ENCODE measurements at places on chromosomes 4 and X. TPM values are rescaled to one million over a fixed set of nuclear protein-coding genes. Genes with fewer than 3 reads are reported as not detected.

- no peak for DNase-seq
These were observed 9.4 kb downstream of the TCEANC start for GRCh38 chrX:13662355-13662791.

GRCh38 chr4:86482306-86483172 lies 111.6 kb upstream of the PTPN13 start:
- no peak for DNase-seq

DNA sequence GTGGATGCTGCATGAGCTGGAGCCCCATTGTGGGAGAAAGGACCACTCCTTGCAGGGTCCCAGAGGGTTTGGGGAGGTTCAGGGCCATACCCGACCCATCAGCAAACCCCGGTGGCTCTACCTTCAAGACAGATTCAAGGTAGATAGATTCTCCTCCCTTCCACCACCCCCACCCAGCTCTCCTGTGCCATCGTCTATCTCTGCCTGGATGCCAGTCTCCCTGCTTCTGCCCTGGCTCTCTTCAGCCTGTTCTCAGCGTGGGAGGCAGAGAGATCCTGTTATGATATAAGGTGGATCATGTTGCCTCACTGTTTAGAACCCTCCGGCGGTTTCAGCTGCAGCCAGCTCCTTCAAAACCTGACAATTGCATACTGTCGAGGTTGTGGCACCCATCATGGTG lies 5.4 kb downstream of the LAGE3 start:
- DNase-seq: no peak

GRCh38 chr4:175776217-175776616 lies 35.8 kb downstream of the GPM6A start:
- DNase-seq: no peak

DNA sequence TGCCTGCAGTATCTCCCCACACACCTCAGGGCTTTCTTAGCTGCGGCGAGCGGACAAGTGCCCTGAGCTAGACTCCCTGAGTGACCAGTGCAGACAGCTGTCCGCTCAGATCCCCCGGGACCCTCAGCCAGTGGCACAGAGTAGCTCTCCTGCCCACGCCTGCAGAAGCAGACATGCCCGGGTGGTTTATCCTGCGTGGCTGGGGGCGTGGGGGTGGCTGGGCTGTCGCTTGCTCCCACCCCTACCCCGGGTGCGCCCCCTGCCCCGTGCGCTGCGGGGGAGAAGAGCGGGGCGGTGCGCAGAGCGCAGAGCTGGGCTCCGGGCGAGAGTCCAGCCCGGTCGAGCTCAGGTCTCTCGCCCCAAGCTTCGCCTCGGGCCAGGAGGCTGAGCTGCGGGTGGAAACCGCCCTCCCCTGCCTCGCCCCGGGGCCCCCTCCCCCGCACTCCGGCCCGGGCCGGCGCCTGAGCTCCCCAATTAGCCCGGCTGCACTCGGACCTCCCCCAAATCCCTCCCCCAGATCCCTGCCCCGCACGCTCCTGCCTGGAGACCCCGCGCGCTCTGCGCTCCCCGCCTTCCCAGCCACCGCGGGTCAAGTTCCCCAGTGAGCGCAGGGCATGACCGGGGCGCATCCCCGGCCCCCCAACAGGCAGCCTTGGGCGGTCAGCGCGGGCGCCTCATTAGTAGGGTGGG lies 11.7 kb upstream of the SHOX start:
- DNase-seq: no peak

The ADH1A gene
- total RNA-seq: not detected
